A549 treated with Hydrocortisone at 1 μM for 4 hours (cell line): ENCODE measurements at places on chromosomes 12 and 14. TPM values are rescaled to one million over a fixed set of nuclear protein-coding genes. Genes with fewer than 3 reads are reported as not detected.

KIAA0586 gene
- 5.0 to 10.4 TPM (median 7.7 TPM) in 5 replicates for total RNA-seq

C12orf42 gene
- not detected in 5 replicates for total RNA-seq

FAM181A gene
- total RNA-seq: not detected in 5 replicates

MOAP1 gene
- 11.5 to 15.5 TPM (median 13.8 TPM) in 5 replicates for total RNA-seq

KRT83 gene
- 2.1 to 7.9 TPM (median 6.3 TPM) in 5 replicates for total RNA-seq

VWF gene
- 0.07 to 0.31 TPM (median 0.14 TPM) in 5 replicates for total RNA-seq

BIN2 gene
- 0.09 to 0.25 TPM (median 0.14 TPM) in 5 replicates for total RNA-seq
